ENCODE measurements at places on chromosomes 7 and 10.
A peak's percentile ranks its signal among the peaks of the same experiment; 100 is the strongest.

GRCh38 chr7:91289633-91290254 is 25.5 kb downstream of the FZD1 start:
- no peak for DNase-seq

- no peak for DNase-seq
These were observed 5.7 kb upstream of the TAS2R39 start for GRCh38 chr7:143177374-143178119.

DNA sequence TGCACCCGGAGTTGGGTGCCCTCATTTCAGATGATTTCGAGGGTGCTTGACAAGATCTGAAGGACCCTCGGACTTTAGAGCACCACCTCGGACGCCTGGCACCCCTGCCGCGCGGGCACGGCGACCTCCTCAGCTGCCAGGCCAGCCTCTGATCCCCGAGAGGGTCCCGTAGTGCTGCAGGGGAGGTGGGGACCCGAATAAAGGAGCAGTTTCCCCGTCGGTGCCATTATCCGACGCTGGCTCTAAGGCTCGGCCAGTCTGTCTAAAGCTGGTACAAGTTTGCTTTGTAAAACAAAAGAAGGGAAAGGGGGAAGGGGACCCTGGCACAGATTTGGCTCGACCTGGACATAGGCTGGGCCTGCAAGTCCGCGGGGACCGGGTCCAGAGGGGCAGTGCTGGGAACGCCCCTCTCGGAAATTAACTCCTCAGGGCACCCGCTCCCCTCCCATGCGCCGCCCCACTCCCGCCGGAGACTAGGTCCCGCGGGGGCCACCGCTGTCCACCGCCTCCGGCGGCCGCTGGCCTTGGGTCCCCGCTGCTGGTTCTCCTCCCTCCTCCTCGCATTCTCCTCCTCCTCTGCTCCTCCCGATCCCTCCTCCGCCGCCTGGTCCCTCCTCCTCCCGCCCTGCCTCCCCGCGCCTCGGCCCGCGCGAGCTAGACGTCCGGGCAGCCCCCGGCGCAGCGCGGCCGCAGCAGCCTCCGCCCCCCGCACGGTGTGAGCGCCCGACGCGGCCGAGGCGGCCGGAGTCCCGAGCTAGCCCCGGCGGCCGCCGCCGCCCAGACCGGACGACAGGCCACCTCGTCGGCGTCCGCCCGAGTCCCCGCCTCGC is at the start of gene EGFR:
Gene EGFR (plus strand): TSS at position 657 of the 830 bp plus-strand sequence. CDS start 261 bp downstream, outside the sequence.
- peak; percentile 68 for DNase-seq

DNA sequence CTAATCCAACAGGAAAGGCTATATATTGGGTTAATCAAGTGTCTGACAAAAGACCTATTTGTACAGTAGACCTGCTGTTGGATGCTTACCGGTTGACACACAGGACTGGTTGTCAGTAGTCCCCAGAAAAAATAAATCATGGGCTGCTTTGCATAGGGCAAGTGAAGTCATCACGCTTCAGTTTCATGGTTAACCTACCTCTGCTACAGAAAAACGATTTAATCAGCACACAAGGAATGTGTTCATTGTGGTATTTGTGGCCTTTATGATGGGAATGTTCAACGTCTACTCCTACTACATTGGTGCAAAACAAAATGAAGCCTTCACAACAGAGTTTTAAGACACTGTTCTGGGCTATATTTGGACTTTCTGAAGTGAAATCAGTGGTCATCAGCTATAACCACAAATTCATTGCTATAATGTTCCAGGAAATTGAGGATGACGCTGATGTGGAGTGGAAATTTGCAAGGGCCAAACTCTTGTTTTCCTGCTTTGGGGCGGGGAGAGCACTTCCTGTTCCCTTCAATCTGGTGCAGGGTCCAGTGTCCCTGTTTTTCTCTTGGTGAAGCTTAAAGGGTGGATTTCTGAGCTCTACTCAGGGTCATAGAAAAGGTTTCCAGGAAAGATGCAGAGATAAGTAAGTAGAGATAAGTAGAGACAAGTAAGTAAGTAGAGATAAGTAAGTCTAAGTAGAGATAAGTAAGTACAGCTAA is 39.3 kb upstream of the GGCT start:
- no peak for DNase-seq

- peak; percentile 59 for DNase-seq
These were observed 65.7 kb downstream of the VWA2 start for GRCh38 chr10:114304571-114305421.

- DNase-seq, result no peak
These were observed 12.5 kb downstream of the ADRA2A start for GRCh38 chr10:111089293-111089692.

- no peak for DNase-seq
These were observed 206.9 kb upstream of the KLF14 start for GRCh38 chr7:130940907-130941306.

DNA sequence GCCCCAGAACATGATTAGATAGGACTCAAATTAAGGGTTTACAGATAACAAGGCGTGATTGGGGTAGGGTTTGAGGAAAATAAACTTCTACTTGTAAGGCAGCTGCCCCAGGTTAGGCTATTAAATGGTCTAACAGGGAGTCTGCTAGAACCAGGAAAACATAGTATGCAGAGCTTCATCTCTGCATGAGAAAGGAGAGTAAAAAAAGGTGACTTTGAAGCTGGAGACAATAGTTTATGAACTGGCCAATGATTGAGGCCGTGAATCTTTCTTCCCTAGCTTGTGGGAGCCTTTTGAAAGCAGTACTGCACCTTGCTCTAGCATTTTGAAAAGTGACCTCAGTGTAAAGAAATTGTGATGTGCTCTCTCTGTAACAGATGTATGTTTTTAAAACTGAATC is 48.5 kb upstream of the STARD3NL start:
- no peak for DNase-seq

- no peak for DNase-seq
These were observed 31.5 kb downstream of the NRF1 start for GRCh38 chr7:129642871-129643549.

- peak; percentile 9 for DNase-seq
These were observed 7.9 kb downstream of the GPRIN2 start for GRCh38 chr10:46548498-46549090.

DNA sequence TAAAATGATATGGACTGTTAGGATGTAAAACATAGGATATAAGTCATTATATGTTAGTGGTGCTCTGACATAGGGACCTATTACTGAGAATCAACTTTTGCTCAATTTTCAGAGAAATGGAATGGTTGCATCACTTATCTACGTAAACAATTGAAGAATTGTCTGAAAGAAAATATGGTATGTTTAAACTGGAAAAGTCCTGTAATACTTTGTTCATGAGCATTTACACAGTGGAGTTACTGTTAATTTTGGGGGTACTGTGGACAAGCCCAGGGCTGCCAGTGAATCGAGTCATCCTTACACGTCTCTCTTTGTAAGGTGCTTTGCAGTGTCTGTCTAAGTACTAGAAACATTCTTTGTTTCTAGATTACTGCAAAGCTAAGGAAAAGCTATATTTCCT is 152.0 kb downstream of the ZNF22 start:
- no peak for DNase-seq

GRCh38 chr7:96017877-96018276 is 245.5 kb downstream of the DYNC1I1 start:
- peak; percentile 11 for DNase-seq

- no peak for DNase-seq
These were observed 75.3 kb upstream of the GDF10 start for GRCh38 chr10:47224546-47225218.

DNA sequence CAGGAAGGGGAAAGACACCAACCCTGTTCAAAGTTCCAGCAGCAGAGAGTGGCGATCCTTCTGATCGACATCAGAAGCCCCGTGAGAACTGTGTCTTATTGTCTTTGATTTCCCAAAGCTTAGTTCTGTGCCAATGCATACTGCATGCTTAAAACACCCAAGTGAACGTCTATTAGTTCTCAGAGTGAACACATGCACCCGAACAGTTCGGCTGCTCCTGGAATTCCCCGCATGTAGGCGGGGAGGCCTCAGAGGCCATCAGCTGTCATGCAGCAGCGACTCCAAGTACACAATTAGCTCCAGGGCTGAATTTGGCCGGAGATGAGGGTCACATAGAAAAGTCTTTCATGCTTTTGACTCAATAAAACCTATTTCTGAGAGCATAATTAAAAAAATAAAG is 276.9 kb downstream of the ZMYND11 start:
- no peak for DNase-seq

- DNase-seq, result no peak
These were observed 96.0 kb downstream of the ANK3 start for GRCh38 chr10:60293581-60294175.

DNA sequence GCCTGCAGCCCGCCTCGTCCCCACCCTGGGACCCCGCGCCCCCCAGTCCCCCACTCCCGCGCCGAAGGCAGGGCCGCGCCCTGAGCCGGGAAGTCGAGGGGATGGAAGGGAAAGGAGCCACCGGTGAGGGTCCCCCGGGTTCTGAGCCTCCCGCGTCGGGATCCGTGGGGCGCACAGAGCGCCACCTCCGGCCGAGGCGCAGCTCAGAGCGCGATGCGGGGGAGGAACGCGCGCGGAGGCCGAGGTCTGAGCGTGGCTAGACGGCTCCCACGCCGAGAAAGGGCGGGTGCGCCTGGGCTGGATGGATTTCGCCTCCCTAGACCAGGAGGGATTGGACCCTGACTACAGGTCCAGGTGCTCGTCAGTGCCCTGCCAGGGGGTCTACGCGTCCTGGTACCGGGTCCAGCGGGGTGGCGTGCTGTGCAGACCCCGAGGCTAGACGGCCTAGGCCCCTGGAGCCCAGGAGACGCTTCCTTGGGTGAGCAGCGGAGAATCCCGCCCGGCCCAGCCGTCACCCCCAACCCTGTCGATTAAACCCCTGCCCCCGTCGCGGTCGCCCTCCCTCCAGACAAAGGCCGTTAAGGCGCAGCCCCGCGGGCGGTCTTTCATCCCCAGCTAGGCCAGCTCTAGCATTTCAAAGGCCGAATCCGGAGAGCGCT is 986 bp upstream of the PDGFA start:
- DNase-seq, result no peak

DNA sequence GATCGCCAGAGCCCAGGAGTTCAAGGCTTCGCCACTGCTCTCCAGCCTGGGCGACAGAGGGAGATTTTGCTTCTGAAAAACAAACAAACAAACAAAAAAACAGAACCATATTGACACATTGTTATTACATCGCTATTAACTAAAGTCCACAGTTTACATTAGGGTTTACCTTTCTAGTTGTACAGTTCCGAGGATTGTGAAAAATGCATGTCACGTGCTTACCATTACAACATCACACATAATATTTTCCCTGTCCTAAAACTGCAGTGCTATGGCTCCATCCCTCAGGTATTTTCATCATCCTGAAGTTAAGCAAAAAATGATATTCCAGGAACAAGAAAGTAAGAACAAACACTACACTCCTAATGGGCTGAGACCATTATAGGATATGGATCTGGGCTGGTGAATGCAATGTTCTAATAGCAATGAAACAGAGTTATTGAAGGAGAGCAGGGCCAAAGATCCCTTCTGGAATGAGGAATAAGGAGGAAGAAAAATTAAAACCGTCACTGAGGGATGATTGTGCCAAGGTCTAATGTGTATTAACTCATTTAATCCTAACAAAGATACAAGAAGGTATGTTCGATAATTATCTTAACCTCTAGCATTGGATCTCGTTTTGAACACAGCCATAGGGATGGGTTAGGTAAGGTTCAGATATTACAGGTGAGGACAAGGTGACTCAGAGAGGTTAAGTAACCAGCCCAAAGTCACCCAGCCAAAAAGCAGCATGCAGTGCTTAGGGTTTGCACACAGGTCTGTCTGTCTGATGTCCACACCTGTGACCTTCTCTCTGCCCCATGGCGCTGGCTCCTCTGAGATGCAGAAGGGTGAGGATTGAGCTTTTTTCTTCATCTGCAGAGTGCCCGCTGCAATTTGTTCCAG is 14.0 kb upstream of the CUX1 start:
- DNase-seq, result no peak

- no peak for DNase-seq
These were observed 36.1 kb upstream of the MDFIC start for GRCh38 chr7:114885836-114886235.

DNA sequence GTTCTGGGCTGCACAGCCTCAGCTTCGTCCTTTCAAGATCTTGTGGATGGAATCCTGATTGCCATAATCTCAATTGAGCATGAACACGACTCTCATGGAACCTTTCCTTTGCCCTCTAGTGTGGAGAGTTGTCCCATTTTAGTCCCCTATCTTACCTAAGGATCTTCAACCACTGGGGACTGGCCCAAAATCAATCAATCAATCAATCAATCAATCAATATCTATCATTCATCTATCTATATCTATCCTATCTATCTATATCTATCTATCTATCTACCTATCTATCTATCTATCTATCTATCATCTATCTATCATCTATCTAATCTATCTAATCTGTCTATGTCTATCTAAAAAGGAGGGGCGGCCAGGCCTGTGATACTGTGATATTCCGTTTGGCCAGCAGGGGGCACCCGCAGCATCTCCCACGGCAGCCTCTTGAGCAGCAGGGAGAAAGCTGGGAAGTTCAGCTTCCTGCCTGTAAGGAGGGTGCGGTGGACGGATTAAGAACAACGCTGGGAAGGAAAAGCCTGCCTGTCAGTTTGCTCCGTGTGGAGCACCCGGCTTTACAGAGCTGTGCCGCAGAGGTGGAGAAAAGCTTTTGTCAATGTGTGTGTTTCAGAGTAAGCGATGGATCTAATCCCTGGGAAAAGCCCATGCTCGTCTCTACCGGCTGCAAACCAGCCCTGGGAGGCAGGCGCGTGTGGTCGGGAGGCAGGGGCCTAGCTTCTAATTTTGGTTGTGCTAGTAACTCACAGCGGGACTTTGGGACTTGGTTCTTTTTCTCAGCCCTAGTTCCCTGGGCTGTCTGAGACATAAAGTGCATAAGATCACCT is 124.9 kb downstream of the SH2D4B start:
- DNase-seq, result peak; percentile 83

- peak; percentile 35 for DNase-seq
These were observed 188.0 kb downstream of the GRID1 start for GRCh38 chr10:86178401-86179152.

Data from progenitor cell of endocrine pancreas (in vitro differentiated cells).